ENCODE measurements at places on chromosomes 4 and X. TPM values are rescaled to one million over a fixed set of nuclear protein-coding genes. Genes with fewer than 3 reads are reported as not detected.

GRCh38 chr4:36394352-36394903, 113.0 kb downstream of the DTHD1 start:
- no peak for DNase-seq
- no peaks in the 10 kb centered on the region for H3K36me3 ChIP-seq
- no peaks in the 10 kb centered on the region for H3K27me3 ChIP-seq
- no peak overlapping the region for H3K4me3 ChIP-seq
- H3K27ac ChIP-seq: no peak overlapping the region

- no peaks in the 10 kb centered on the region for H3K4me1 ChIP-seq
- DNase-seq: no peak
- H3K4me3 ChIP-seq: no peak overlapping the region
- no peaks in the 10 kb centered on the region for H3K27me3 ChIP-seq
- no peaks in the 10 kb centered on the region for H3K36me3 ChIP-seq
Observed at GRCh38 chr4:128917781-128918180, 108.3 kb downstream of the JADE1 start.

The NAA11 gene
- total RNA-seq: not detected

DNA sequence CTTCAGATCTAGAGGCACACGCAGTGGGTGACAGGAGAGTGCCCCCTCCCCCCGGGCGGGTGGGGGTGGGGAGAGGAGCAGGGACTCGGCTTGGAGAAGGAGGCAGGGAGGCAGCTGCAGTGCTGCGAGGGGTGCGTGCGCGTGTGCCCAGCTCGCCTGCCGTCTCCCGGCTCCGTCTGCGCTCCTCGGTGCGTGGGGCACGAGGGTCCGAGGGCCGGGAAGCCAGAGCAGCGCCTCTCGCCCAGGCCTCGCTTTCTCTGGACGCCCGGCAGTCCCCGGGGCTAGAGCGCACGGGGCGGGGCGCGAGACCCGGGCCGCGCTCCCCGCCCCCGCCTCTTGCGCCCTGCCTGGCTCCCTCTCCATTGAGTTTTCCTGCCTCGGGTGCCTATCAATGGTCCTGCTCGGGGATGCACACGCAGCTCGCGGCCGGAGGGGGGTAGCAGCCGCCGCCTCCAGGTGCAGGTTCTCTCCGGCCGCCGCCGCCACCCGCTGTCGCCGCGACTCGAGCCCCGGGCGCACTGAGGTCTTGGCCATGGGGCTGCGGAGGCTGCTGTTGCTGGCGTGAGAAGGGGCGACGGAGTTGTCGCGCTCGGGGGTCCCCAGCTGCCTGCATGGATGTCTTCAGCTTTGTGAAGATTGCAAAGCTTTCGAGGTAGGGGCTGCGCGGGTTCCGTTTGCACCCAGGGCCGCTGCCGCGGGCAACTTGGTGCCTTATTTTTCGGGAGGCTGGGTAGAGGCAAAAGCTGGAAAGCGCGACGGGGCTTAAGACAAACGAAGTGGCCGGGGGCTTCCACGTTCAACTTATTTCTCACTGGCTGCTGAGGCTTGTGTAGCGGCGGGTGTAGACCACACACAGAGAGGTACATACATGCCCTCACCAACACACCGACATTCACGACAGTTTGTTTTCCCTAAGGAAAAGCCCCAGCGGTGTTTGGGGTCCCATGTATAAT, at the start of gene FRMPD4:
FRMPD4 (plus strand) TSS at position 113 of the 953 bp plus-strand sequence; CDS start at position 612, 499 bp downstream.
- H3K4me3 ChIP-seq: peak within 1 kb of the TSS; percentile 51

DNA sequence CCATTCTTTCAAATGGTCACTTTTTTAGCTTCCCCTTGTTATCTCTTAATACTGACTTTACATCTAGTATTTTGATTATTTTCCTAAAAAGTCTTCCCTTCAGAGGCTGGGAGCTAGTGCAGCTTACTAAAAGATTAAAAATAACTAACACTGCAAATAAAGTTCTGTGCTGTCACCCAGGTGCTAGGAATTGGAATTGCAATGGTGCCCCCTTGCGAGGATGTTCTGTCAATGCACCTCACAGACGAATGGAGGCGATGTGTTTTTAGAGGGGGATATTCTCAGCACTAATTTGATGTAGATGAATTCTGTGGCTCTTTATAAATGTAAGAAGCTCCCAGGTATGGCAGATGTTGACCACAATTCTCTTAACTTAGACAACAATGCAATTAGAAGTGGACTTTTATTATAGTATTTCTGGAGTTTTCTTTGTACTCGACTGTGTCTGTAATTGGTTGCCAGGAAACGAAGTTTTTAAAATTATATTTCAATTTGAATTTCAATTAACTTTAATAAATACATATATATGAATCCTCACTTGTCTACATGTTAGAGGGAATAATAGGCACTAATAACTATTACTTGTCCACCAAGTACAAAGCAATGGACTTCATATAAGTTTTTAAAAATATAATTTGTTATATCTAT, 22.0 kb upstream of the SMIM31 start:
- peak; percentile 10 for DNase-seq
- no peaks in the 10 kb centered on the region for H3K36me3 ChIP-seq
- no peak overlapping the region for H3K27ac ChIP-seq
- no peak overlapping the region for H3K4me3 ChIP-seq
- no peaks in the 10 kb centered on the region for H3K27me3 ChIP-seq
- no peaks in the 10 kb centered on the region for H3K4me1 ChIP-seq

The RASGEF1B gene
- total RNA-seq: 0.77 TPM

- H3K4me1 ChIP-seq: no peaks in the 10 kb centered on the region
- H3K36me3 ChIP-seq: peaks cover 42% of the 10 kb centered on the region
- no peak overlapping the region for H3K4me3 ChIP-seq
- no peak overlapping the region for H3K27ac ChIP-seq
- no peaks in the 10 kb centered on the region for H3K27me3 ChIP-seq
Observed at GRCh38 chr4:76125816-76126215, 22.4 kb downstream of the NUP54 start.

- no peaks in the 10 kb centered on the region for H3K27me3 ChIP-seq
- H3K4me3 ChIP-seq: no peak overlapping the region
- no peak overlapping the region for H3K27ac ChIP-seq
Observed at GRCh38 chr4:54937501-54937900, 187.9 kb downstream of the KDR start.

The PRSS12 gene
- 4.1 TPM for total RNA-seq

The TMPRSS11B gene
- 0.27 TPM for total RNA-seq

DNA sequence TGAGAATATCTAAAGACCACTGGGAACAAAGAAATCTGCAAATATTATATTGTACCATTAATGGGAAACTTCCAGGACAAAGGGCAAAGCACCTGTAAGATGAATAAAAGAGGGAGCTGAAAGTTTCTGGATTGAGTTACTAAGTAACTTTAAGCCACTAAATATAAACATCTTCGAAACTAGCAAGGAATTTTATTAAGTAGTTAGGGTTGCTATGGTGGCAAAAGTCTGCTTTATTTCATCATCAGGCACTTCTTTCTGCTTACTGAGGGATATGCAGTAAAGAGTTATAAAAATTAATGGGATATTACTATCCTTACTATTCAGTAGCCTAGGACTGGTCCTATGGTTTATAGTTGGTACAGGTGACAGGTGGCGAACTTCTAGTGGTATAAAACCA, 33.0 kb downstream of the SMARCA1 start:
- no peak overlapping the region for H3K4me3 ChIP-seq
- H3K36me3 ChIP-seq: peaks cover 12% of the 10 kb centered on the region
- DNase-seq: no peak
- H3K27me3 ChIP-seq: no peaks in the 10 kb centered on the region
- peaks cover 14% of the 10 kb centered on the region for H3K4me1 ChIP-seq

The DNAAF6 gene
- not detected for total RNA-seq

The UGT2A1 gene
- total RNA-seq: not detected

- DNase-seq: no peak
- H3K4me1 ChIP-seq: peaks cover 23% of the 10 kb centered on the region
- H3K4me3 ChIP-seq: no peak overlapping the region
- H3K27ac ChIP-seq: no peak overlapping the region
- H3K27me3 ChIP-seq: no peaks in the 10 kb centered on the region
Observed at GRCh38 chrX:11949291-11949690, 189.0 kb upstream of the FRMPD4 start.

The UGT2B15 gene
- total RNA-seq: not detected

- H3K27ac ChIP-seq: no peak overlapping the region
- DNase-seq: no peak
- no peaks in the 10 kb centered on the region for H3K36me3 ChIP-seq
- H3K4me1 ChIP-seq: peaks cover 5% of the 10 kb centered on the region
- no peaks in the 10 kb centered on the region for H3K27me3 ChIP-seq
- H3K4me3 ChIP-seq: no peak overlapping the region
Observed at GRCh38 chr4:100696531-100696930, 178.7 kb upstream of the EMCN start.

The MAMLD1 gene
- 6.6 TPM for total RNA-seq

GRCh38 chr4:25113915-25114904, 46.0 kb downstream of the SEPSECS start:
- no peaks in the 10 kb centered on the region for H3K36me3 ChIP-seq
- no peaks in the 10 kb centered on the region for H3K4me1 ChIP-seq
- no peaks in the 10 kb centered on the region for H3K27me3 ChIP-seq
- H3K27ac ChIP-seq: no peak overlapping the region

Measured in astrocyte (in vitro differentiated cells and primary cell).